ENCODE measurements at places on chromosomes 16 and 17.

DNA sequence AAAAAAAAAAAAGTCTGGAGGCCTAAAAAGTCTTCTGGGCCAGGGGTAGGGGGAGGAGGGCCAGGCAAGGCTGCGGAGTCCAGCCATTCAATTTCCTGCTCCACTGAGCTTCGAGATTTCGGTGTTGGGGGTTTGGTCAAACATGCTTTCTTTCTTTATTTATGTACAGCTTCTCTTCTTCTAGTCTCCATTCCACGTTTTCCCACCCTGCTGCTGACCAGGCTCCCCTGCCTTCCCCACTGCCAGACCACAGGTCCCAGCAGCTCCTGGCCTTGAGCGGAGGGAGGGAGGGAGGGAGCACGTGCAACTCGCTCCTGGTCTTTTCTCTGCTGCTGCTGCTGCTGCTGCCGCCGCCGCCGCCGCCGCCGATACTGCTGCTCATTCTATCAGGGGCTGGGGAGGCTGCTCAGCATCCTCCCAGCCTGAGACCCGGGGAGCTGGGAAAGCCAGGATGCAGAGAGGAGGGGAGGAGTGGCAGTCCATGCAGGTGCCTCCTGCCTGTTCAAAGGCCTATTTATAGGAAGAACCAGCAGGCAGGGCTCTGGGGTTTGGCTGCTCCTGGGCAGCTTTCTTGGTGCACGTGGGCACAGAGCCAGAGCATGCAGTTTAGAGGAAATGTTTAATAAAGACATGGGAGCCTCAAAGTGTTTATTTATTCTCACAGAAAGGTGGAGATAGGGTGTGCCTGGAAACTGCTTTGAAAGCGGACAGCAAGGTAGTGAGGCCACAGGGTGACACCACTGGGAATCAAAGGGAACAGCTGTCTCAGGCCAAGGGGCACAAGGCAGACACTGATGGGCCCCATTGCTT is 23.4 kb upstream of the ZFHX3 start:
- DNase-seq, result no peak

- DNase-seq, result no peak
These were observed 88.8 kb upstream of the GSE1 start for GRCh38 chr16:85524365-85524629.

GRCh38 chr17:62572888-62573401 is 54.5 kb upstream of the MRC2 start:
- no peak for DNase-seq

DNA sequence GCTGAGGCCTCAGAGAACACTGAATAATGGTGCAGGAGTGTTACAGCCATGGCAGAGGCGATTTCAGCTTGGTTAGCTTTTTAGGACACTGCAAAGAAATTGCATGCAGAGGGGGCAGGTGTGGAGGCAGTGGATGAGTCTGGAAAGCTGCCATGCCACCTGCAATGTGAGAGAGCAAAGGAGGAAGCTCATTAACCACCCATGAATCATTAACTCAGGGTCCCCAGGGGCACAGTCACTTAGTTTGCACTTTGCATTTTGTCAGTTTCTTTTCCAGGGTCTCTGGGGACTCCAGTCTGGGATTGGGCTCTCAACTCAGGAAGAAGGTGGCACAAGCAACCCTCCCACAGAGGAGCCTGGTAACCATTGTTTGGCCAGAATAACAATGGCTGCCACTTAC is 132.9 kb downstream of the USP31 start:
- no peak for DNase-seq

DNA sequence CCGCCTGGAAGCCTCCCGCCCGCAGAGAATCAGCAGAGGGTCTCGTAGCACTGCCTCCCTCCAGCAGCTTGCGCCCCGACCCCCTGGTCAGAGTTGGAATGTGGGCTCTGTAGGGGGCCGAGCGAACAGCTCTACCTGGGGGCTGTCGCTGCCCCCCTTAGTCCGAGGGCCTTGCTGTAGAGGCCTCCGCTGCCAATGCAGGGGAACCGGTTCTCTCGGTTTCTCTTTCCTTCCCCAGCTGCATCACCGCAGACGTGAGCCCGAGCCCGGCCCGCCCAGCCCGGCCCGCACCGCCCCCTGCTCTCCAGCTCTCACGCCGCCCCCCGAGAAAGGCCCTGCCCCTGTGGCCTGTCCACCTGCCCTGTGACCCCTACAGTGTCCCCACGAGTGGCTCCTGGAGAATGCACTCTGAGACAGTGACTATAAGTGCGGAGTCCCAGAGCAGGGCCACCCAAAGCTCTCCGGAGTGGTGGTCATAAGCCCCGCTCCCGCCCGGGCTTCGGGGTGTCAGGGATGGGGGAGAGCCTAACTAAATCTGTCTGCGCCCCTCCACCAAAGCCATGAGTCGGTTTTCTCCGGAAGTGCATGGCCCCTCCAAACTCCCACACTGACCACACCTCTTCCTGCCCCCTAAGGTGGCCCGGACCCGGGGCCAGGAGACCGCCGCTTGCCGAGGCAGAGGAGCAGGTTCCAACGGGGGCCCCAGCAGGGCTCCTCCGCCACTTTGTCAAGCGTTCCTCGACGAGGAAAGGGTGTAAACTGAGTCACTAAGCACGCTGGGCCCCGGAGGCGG is 1.7 kb downstream of the ARHGAP27 start:
- no peak for DNase-seq

DNA sequence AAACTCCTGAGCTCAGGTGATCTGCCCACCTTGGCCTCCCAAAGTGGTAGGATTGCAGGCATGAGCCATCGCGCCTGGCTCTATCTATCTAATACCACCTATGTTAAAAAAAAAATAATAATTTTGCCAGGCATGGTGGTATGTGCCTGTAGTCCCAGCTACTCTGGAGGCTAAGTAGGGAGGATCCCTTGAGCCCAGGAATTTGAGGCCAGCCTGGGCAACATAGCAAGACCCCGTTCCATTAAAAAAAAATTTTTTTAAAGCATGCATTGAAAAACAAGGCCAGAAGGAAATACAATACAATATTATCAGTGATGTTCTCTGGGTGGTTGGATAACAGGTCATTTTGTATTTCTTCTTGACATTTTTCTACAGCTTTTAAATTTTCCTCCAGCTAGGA is 45.2 kb upstream of the HELZ start:
- DNase-seq, result no peak

DNA sequence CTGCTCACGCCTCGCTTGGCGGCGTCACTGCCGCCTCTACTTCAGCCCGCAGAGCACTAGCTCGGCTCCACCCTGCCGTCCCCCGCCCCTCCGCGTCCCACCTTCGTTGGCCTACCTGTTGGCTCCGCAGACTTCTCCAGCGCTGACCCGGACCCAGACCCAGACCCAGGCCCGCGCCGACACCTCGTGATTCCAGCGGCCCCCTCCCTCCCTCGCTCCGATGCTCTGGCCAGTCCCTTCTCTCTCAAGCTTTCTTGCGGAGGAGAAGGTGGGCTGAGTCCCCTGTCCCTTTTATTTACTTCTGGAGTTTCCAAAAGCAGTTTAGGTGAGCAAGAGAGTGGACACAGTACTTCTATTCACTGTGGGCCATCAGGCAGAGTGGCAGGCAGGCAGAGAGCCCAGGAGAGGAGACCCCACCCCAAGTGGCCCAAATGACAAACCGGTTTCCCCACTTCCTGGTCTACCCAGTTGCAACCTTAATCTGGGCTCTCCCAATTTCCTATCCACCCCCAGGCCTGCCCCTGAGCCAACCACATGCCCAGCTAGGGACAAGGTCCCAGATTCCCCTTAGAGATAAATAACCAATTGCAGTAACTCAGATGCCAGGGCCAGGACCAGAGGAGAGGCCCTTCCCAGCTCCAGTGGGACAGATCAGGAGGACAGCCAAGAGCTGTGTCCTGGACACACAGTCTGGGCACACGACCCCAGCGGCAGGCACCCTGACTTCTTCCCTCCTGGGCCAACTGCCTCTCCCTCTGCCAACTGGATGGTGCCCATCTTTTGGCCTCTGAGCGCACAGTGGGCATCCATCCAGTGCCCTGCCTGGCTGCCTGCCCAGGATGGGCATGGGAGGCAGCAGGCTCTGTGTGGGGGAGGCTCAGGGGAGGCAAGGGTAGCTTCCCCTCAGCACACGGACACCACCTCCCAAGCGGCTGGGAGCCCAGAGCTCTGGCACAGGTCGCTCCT is 1.2 kb upstream of the SRCIN1 start:
- no peak for DNase-seq

- DNase-seq, result no peak
These were observed 265.5 kb downstream of the PARN start for GRCh38 chr16:14364386-14365199.

GRCh38 chr17:4509923-4510617 is 11.4 kb downstream of the SPNS2 start:
- DNase-seq, result no peak
